Liver (tissue), 10 donors: ENCODE measurements at places on chromosomes 5 and 9. TPM values are rescaled to one million over a fixed set of nuclear protein-coding genes. Genes with fewer than 3 reads are reported as not detected.

DNA sequence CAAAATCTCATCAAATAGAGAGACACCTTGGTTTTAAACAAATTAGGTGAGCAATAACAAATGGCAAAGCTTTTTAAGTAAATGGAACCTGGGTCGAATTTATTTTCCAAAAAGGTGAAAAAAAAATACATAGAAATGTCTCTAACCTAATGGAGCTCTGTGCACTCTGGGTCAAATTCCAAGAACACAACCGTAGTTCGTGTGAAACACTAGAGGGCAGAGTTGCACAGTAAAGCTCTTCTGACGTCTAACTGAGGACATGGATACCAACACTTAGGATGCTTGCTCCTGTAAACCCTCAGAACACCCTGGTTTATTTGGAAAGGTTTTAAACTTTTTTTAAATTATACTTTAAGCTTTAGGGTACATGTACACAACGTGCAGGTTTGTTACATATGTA, 18.9 kb downstream of the MARCHF11 start:
- DNase-seq = no peak

- DNase-seq = no peak
Observed at GRCh38 chr5:170145462-170145861, 39.8 kb downstream of the FOXI1 start.

DNA sequence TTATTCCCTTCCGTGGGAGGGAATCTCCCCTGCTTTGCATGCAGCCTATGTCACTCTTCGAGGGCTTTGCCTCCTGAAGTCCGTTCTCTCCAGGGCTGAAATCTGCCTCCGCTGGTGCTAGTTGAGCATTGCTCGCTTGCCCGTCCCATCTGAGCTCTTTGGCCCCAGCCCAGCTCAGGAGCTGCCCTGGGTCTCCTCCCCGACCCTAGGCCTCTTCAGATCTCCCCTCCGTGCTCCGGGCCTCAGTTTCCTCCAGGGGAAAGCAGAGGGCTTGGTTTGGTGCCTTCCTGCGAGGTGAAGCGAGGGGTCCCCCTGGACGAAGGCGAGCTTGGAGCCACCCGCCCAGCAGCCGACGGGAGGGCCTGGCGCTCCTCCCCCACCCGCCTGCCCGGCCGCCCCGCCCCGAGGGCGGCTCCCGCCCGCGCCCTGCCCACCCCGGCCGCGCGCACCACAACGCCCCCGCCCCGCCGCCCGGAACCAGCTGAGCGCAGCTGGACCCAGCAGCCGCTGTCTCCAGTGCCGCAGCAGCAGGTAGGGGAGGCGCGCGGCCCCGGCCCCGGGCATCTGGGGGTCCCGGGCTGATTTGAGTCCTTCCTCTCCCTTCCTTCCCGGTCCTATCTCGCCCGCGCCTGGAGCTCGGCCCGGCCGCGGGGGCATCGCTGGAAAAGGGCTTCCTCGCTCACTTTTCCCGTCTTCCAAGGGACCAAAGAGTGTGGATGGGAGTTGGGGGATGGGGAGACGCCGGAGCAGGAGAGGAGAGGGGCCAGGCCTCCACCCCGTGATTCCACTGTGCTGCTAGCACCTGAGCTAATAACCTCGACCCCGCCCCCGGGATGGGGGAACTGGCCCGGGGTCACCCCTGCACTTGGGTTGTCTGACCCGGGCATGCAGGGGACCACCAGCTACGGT, at the start of gene GSN:
Gene GSN (plus strand): TSS at position 474 of the 909 bp plus-strand sequence. CDS start 33,810 bp downstream, outside the sequence.
- peak; percentile 78 for DNase-seq

DNA sequence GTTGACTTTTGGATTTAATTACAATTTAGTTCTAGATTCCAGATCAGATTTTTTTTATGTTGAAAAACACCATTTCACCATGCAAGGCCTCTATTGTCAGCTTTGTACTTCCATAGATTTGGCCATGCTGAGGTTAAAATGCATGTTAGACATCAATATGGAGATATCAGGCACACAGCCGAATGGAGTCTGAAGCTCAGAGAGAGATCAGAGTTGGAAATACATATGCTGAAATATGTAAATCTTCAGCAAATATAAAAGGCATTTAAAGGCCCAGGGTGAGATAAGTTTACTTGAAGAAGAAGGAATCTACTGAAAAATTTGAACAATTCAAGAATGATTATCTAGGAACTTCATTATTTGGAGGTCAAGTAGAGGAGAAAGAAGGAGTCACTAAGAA, 139.6 kb downstream of the CHSY3 start:
- DNase-seq = no peak

- no peak for DNase-seq
Observed at GRCh38 chr5:63011158-63011557, 432.5 kb downstream of the LRRC70 start.

DNA sequence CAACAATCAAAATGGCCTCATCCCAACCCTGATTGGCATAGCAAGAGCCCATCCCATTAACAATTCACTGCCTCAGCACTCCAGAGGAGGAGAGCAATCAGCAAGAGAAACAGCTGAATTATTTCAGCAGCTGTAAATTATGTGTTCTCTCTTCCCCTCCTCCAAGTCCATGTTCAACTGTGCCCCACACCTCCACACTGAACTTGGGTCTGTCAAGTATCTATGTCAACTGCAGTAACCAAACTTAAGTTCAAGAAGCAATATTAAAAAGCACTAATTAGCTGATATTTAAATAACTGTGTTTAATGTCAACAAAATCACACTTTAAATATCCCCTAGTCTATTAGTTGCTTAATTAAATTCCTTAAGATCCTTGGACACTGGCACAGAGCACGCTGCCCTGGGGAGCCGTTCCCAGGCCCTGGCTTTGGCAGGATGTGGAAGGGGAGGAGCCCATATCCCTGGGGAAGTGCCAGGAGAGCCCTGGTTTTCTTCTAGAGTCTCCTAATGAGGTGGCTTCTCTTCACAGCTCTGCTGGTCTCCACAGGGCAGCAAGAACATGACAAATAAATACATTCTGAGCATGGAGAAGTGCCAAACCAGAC, 50.6 kb downstream of the SIL1 start:
- DNase-seq = no peak

- DNase-seq = no peak
Observed at GRCh38 chr5:127031147-127031862, 947 bp upstream of the MARCHF3 start.

- DNase-seq = no peak
Observed at GRCh38 chr5:126348855-126349635, 74.2 kb upstream of the GRAMD2B start.

DNA sequence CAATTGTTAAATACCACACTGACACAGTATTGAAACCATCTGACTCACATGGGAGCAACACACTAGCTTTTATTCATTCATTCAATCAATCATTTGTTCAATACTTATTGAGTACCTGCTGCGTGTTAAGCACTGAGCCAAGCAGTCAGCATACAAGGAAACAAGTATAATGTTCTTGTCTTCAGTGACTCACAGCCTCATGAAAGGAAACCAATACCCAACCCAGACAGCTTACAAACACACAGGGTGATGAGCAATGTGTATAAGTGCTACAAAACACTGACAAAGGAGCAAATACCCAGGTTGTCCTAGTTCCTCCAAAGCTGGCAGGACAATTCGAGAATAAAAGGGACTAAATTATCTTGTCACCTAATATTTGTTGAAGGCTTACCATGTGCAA, 67.6 kb upstream of the RASEF start:
- no peak for DNase-seq

DNA sequence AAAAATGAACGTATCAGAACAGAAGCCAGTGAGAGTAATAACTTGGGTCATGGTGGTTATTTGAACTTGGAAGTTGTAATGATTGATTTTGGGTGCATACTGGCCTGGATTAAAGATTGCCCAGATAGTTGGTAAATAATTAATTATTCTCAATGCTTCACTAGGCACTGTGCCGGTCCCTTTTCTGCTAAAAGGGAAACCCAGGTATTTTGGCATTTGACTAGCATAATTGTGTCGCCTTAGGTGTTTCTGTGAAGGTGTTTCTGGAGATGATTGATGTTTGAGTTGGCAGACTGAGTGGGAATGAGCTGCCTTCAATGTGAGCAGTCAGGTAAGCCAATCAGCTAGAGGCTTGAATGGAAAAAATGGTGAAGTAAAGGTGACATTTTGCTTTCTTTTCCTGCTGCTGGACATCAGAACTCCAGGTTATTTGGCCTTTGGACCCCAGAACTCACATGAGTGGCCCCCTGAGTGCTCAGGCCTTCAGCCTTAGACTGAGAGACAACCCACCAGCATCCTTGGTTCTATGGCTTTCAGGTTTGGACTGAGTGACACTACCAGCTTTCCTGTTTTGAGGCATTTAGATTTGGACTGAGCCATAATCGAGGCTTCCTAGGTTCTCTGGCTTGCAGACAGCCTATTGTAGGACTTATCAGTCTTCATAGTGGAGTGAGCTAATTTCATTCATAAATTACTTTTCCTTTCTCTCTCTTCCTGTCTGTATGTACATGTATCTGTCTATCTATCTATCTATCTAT, 120.7 kb upstream of the PAPPA start:
- no peak for DNase-seq

GRCh38 chr5:154447089-154447725, 1.4 kb downstream of the SAP30L start:
- no peak for DNase-seq

- DNase-seq = no peak
Observed at GRCh38 chr9:137082222-137082924, 4.4 kb upstream of the MAN1B1 start.

Gene TSSK1B
- not detected for total RNA-seq

Gene FOXD4
- 0.05 TPM for total RNA-seq

Gene GABRB2
- total RNA-seq = 0.08 TPM

Gene PRDM9
- not detected for total RNA-seq

Gene GPR150
- total RNA-seq = not detected
